AML-193 (cell line): ENCODE measurements at places on chromosomes 1 and 21.

DNA sequence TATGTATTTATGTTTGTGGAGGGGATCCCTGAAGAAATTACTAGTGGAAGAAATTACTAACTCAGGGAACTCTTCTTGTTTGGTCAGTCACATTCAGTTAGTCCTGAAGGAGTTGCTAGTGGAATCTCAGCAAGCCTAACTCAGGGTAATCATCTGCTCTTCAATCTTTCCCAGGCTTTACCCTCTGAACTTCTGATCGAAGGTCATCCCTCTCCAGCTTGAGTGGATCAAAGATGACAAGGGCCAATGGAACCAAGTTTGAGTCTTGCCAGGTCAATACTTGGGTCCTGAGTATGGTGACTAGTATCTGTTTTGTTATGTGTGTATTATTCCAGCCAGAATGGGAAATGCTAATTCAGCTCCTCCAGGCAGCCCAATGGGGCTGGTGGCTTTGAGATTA, 49.3 kb downstream of the CFH start:
- DNase-seq: no peak

DNA sequence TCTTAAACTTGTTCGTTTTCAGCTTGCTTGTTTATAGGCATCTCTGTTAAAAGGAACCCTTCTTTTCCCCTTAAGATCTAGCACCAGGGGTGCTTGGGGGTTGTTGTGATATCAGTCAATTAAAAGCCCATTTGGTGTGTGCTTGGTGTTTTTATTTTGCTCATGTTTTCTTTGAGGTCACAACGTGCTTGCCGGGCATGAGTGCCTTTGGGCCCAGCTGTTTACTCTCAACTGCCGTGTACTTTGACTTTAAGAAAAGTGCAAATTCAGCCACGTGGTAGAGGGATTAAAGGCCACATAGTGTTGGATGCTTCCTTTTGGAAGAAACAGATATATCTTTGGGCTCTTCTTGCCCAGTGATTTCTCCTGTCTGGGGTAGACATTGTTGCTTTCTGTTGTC, 10.5 kb downstream of the ARID1A start:
- DNase-seq: no peak

DNA sequence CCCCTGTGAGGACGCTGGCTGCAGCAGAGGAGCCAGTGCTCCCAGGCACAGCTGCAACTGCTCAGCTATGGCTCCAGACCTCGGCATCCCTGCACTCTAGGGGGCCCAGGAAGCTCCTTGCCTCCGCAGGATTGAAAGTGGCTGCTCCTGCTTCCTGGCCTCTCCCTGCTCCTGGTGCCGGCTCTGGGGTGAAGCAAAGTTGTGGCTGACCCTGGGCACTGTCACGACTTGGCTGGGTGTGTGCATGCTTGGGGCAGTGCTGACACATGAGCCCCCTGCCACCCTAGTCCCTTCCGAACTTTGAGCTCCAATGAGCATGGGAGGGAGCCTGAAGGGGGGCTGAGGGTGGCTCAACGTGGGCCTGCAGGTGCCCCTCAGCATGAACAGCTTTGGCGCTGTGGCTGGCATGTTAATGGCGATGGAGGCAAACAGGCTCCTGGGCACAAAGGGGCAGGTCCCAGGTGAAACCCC, 1512.2 kb downstream of the KCNT2 start:
- no peak for DNase-seq

DNA sequence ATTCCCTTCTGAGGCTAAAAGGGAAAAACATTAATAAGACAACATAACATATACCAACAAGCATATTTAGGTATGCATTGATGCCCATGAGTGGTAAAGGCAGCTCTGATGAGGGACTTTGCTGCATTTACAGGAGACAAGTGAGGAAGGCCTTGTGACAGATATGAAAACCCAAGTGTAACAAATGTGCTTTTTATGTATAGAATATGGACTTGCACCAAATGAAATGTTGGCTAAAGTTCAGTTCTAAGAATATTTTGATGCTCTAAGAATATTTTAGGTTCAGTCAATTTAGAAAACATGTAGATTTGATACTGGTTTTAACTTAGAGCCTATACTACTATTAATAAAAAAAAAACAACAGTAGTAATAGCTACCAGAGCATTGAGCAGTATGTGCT, 424.7 kb downstream of the LMO4 start:
- no peak for DNase-seq

DNA sequence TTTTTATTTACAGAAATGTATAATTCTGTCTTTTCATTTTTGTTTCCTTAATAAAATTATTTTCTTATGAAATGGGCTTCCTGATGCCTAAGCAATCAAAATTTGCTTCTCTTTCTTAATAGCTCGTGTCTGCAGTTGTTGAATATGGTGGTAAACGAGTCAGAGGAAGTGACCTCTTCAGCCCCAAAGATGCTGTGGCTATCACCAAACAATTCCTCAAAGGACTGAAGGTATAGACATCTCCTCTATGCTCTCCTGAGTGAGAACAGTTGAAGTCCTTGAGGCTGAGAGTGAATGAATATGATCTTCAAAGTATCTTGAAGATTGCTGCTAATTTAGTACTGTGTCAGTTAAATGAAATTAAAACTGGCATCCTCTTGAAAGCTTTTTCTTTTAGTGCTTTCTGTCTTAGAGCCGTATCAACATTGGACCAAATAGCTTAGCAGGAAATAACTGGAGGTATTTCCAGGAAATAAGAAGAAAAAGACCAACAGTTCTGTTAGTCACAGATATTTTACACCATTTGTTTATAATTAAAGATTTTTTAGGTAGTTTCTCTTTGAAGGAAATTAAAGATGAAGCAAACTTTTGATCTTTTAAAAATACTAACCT, 24.7 kb downstream of the VPS45 start:
- DNase-seq: no peak

DNA sequence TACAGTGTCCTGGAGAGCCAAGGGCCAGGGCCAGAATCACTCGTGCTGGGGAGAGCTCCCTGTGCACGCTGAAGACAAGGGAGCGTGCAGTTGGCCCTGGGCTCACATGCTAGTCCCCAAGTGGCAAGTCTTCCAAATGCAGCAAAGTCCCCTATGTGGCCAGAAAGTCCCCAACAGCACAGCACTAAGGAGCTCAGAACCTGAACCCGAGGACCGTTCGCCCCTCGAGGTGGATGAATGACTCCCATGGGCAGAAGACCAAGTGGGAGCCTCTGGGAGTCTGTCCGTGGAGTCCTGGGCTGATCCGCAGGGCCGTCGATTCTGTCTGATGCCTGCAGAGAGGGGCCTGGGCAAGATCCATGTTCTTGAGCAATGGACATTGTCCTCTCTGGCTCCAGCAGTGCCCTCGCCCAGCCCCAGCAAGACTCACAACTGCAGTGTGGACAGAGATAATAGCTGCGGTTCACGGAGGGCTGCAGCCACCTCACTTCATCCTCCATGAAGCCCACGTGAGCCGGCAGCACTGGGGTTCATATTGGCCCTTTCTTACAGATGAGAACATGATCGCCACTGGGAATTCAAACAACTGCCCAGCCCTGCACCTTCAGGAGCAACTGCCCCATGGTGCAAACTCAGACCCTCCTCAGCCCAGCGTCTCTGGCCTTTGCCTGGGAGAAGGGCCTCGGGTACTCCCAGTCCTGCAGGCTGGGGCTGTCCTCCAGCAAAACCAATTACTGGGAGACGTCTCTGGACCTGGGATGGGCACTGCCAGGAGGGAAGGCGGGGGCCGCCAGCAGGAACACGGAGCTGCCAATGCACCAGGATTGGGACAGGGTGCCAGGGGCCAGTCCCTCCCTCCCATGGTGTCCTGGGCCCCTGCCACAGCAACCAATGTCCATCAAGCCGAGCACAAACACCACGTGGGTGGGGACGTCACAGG, 243.7 kb downstream of the NPHP4 start:
- no peak for DNase-seq

GRCh38 chr1:154219541-154219940, 1.2 kb upstream of the UBAP2L start:
- peak; percentile 42 for DNase-seq

DNA sequence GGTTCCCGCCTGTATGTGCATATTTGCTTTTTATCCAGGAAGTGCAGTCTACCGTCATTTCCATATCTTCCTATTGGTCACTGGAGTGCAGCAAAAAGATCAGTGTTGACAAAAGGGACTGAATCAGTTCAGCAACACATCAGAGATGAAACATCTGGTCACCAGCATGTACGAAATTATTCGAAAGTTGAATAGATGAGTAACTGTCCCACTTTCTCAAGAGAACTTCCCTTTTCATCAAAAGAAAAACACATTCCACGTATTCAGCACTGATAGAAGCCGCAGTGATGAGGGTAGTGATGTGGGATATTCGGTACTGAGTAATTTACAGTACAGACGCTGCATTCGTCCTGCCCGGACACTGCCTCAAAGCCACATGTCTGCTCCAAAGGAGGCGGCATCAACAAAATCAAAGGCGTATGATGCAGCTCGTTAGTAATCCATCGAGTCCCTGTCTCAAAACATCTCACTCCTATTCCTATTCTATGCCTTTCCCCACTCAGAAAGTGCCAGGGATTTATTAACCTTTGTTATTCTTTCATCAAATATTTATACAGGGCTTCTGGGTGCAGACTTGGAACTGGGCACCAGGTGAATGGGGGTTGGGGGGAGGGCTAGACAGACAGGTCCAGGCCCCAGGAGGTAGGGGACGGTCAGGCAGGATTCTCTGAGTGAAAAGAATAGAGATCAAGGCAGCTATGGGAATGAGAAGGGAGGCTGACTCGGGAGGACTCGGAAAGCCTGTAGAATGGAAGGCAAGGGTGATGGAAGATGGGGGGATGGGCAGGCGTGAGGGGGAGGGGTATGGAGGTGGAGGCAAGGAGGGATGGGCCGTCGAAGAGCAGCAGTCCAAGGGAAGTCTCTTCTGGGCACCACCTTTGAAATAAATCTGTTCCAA, 79.5 kb upstream of the SLC45A1 start:
- DNase-seq: no peak

DNA sequence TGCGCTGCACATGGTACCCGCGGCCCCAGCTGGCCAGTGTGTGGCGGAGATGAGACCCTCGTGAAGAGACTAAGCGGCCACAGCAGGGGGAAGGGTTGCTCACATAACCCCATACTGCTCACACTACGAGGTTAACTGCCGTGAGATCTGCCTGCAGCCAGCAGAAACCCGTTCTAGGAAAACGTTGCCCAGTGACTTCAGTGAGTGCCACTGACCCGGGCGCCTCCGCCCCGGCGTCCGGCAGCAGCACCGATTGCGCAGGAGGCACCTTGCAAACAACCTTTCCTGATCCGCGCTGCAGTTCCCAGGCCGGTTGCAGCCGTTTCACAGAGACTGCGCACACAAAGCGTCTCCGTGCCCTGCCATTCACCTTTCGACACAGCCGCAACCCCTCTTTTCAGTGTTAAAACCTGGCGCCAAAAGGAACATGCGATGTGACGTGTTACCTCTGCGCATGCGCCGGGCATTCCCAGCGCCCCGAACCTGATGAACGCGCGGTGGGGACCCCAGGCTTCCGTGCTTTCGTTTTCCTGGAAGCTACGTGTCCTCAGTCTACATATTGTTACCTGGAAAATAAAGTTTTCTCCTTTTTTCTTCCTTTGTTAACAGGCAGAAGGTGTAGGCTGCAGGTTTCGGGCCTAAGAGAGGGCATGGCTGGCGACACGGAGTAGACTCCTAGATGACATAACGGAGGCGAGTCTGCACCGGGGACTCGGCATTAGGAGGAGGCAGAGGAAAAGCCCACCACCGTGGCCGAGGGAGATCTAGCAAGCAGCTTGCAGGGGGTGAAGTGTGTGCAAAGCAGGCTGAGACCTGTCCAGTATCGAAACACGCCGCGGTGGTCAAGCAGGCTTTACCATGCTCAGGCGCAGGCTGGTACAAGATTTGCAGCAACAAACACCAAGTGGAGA, 8.9 kb downstream of the VPS26C start:
- peak; percentile 90 for DNase-seq

DNA sequence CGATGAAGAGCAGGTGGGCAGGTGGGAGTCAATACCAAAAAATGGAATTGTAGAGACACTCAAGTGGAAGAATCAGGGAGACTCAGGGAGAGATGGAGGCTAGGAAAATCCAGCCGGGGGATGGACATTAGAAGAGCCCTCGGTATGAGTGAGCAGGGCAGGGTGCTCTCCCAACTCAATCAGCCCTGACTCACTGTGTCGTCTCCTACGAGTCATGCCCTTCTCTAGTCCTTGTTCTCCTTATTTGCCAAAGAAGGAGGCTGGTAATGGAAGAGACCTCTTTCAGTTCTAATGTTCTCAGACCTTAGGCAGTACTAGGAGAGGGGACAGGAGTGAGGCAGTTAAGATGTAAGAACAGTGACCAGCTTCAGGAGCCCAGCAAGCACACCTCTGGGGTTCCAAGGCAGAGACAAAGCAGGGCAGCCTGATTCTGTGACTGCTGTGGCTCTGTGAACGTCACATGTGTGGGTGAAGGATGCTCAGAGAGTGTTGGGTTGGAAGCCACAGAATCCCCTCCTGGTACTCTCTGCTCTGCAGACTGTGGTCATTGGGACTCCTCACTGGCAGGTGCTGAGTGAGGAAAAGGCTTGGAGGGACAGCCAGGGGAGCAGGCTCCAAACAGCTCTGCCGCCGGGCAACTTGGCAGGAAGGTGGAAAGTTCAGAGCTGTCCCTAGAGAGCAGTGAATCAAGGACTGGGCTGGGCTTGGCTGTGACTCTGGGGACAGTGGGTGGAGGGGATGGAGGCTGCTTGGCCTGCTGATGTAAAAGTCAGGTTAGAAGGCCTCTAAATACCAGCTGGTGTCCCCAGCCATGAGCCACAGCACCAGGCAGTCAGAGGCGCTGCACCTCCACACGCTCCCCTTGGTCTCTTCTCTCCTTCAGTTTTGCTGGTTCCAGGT, 11.1 kb upstream of the GJA5 start:
- no peak for DNase-seq

- no peak for DNase-seq
These were observed 14.5 kb downstream of the RGS4 start for GRCh38 chr1:163083690-163084089.

- DNase-seq: no peak
These were observed 91.5 kb upstream of the GCLM start for GRCh38 chr1:94000510-94001282.

GRCh38 chr1:162984699-162985098, 84.5 kb upstream of the RGS4 start:
- DNase-seq: no peak

- peak; percentile 90 for DNase-seq
These were observed 3.1 kb downstream of the ADAMTSL4 start for GRCh38 chr1:150552128-150552910.

GRCh38 chr1:58596631-58597052, 19.6 kb upstream of the TACSTD2 start:
- DNase-seq: no peak

GRCh38 chr21:31530364-31530763, 129.1 kb upstream of the SOD1 start:
- DNase-seq: no peak
